ENCODE measurements at places on chromosomes 7 and 10.

DNA sequence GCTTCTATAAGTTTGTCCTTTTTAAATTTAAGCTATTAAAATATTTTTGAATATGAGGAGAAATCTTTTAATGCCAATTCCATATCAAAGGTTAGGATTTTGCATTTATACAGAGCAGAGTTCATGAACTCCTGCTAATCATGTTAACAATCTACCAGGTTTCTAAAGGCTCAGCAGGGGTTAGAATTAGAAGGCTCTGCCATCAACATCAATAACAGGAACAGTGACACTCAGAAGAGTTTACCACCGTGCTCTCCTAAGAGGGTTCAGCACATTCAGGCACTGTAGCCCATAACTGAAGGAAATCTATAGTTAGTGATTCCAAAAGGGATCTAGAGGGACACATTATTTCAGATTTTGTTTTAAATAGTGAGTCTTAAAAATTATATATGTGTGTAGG is 100.1 kb downstream of the HOXA1 start:
- no peak for DNase-seq

- DNase-seq, result peak; percentile 46
Observed at GRCh38 chr10:8048281-8049008, 6.0 kb upstream of the GATA3 start.

GRCh38 chr10:58943960-58944359 is 232.5 kb upstream of the PHYHIPL start:
- DNase-seq, result no peak

DNA sequence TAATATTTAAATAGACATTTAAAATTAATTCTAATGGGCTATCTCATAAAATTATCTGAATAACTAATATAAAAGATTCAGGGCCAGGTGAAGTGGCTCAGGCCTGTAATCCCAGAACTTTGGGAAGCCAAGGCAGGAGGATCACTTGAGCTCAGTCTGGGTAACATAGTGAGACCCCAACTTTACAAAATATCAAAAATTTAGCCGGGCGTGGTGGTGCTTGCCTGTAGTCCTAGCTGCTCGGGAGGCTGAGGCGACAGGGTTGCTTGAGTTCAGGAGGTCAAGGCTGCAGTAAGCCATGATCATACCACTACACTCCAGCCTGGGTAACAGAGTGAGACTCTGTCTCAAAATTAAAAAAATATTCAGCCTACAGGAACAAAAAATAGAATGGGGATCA is 12.5 kb downstream of the NOBOX start:
- no peak for DNase-seq

DNA sequence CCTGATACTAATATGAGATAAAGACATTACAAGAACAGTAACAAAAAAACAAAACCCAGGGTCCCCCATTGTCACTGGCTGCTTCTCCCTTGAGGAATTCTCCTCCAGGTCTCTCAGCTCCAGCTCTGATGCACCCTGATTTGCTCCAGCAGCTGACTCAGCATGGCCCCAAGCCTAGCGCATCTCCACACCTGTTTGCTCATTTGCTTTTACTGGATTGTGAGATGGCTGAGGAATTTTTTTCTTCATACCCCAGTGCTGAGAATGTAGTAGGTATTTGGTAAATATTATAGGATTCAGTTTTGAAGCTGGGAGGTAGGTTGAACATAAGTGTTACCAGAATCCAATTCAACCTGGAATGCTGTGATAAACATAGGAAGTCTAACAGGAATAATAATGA is 171.9 kb downstream of the PKD1L1 start:
- no peak for DNase-seq

DNA sequence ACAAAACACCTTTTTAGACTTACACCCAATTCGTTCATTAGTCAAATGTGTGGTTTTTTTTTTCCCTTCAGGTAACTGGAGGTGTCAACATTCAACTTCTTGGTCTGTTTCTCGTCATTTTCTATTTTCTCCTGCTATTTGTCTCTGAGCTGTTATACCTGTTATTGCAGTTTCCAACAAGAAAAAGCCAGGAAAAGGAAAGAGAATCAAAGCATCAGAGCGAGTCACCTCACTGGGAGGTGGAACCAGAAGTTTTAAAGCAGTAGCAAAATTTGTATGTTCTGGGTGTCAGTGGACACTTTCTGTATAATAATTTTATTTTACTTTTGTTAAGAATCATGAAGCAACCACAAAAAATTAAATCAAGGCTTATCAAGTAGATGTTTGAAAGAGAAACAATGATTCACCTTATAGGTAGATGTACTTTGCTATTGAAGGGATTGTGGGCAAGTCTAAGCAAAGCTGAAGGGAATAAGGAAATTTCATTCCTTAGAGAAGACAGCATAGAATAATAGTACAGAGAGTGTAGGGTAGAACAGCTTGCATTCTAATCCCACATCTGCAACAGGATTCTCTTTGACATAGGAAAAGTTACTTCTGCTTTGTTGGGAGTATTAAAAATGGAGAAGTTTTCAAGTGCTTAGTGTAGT is 675.8 kb downstream of the PCDH15 start:
- no peak for DNase-seq

- DNase-seq, result no peak
Observed at GRCh38 chr7:7965301-7965700, 3.3 kb upstream of the GLCCI1 start.

DNA sequence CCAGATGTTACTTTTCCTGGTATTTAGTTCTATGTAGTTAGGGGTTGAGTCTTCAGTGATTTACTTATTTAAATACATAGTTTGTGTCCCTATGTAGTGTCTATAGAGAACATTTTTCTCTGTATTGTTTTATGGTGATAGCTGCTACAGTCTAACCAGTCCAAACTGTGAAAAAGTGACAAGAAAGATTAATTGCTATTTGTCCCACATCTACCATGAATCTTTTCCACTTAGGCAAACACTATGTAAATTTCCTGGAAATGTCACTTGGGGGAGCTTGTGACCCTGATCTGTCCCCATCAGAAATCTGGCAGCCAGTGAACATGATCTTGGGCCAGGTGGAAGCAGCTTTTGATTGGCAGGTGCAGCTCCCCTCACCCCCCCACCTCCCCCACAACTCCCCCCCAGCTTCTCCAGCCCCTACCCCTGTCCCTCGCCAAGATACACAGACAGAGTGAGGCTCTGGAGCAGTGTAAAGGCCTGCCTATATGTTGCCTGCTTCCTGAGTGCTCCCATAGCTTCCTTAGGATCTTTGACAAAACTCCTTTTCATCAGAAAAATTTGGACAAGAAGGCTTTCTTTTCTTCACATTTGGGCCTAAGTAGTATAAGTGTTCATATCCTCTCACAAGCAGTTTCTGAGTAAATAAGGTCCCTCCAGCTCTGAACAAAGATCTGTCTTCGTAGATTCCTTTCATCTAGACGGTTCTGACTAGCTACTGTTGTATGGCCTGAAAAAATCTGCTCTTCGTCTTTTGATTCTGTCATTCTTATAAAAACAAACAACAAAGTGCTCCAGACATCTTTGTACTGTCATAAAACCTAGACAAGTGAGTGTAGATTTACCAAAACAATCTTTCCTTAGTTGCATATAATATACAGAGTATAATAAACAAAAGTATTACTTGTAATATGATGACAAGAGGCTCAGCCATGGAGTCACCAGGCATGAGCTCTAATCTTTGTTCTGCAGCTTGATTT is 31.5 kb upstream of the SLC13A1 start:
- no peak for DNase-seq

DNA sequence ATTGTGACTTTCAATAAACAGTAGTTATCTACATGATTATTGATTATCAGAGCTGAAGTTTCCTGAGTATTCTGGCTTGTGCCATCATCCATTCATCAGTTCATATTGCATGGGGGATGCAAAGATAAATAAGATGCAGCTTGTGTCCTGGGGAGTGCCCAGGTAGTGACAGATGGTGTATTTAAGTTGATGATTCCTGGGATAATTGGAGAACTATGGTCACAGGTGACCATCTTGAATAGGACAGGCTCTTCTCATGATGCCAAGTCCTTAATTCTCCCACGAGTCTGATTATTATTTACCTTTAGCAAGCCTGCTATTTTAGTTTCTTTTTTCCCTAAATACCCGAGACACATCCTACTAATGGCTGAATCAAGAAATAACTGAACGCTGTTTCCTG is 64.9 kb downstream of the PLPP4 start:
- DNase-seq, result no peak

DNA sequence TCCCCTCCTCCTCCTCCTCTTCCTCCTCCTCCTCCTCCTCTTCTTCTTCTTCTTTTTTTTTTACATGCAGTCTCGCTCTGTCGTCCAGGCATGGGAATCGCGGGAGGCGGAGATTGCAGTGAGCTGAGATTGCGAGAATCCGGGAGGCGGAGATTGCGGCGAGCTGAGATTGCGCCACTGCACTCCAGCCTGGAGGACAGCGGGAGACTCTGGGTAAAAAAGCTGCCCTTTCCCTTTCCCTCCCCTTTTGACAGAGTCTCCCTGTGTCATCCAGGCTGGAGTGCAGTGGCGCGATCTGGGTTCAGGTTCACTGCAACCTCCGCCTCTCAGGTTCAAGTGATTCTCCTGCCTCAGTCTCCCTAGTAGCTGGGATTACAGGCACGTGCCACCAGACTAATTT is 168.1 kb upstream of the MALRD1 start:
- DNase-seq, result no peak

DNA sequence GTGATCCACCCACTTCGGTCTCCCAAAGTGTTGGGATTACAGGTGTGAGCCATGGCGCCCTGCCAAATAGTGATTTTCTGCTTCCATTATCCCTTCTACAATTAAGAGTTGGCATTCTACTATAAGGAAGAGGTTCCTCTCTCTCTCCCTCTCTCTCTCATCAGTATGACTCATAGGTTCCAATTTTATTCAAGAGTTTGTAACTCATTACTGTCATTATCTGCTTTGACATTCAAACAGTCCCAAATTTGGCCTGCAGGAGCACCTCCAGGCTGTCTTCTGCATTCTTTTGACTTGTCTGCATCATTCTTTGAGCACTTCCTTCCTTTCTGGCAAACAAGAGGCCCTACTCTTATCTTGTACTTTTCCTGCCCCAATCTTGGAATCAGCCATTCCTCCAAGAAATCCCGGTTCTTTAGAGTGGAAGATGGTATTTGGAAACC is 33.2 kb upstream of the CALU start:
- DNase-seq, result no peak

DNA sequence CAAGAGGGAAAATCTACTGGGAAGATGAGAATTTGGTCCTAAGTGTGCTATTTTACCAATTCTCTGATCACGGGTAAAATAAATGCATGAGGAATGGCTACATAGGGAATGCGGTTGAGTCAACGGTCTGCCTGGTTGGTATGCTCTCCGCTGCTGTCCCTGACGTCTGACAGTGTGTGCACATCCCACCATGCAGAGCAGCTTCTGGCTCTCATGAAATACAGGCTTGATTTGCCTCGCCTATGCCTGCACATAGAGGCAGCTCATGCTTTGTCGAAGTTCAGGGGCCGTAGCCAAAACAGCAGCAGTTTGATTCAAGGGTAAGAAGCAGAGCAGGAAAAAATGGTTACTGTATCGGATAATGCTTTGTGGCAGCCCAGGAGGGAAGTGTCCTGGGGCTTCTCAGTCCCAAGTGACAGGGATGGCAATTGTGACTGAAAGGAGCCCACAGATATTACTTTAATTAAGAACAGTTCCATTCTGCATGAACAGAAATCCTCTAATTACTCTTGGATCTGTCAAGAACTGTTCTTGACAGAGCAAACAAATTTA is 268.4 kb upstream of the SLC26A5 start:
- no peak for DNase-seq

DNA sequence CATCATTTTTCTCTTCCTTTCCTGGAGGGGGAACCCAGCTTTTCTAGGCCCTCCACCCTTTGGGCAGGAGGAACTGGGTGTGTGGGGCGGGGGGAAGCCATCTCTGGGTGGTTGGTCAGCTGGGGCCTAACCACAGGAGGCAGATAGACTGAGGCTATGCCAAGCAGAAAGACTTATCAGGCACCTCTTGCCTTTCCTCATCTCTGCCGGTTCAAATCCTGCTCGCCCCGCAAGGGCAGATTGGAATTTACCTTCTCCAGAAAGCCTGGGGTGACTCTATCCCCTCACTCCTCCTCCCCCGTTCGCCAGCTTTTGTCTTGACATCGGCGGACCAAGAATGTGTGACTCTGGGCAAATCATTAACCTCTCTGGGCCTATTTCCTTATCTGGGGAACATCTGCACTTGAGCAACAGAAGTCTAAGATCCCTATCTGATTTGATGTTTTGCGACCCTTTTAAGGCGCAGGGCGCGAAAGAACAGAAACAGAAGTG is 584 bp upstream of the GARS1 start:
- DNase-seq, result no peak
